NCI-H146 (cell line): ENCODE measurements at places on chromosomes 1 and 21.

GRCh38 chr1:5475572-5475971, 516.7 kb downstream of the NPHP4 start:
- DNase-seq, result no peak

- DNase-seq, result peak; percentile 93
Observed at GRCh38 chr1:63316984-63317816, 5.2 kb upstream of the FOXD3 start.

GRCh38 chr21:31886915-31887314, 14.1 kb downstream of the HUNK start:
- DNase-seq, result no peak

- no peak for DNase-seq
Observed at GRCh38 chr1:12542616-12543592, 75.1 kb downstream of the DHRS3 start.

GRCh38 chr1:57881639-57882038, 457.8 kb upstream of the DAB1 start:
- DNase-seq, result no peak

GRCh38 chr1:156772222-156772621, 4.9 kb downstream of the PRCC start:
- DNase-seq, result no peak

DNA sequence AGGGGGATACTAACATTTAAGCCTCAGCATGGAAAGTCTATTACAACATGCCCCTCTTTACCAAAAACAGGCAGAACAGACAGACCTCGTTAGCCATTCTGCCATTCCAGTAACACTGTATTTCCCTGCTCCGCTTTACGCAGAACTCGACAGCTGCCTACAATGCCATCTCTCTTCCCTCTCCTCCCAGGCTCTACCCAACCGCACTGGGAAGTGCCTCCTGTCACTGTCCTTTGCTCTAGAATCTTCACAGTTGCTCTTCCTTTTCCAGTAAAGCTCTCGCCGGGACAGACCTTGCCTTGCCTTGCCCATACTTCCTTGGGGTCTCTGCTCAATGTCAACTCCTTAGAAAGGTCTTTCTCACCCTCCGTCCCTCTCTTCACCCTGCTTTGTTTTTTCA, 22.8 kb downstream of the COA6 start:
- DNase-seq, result no peak

GRCh38 chr1:115877511-115877910, 36.6 kb upstream of the NHLH2 start:
- no peak for DNase-seq

DNA sequence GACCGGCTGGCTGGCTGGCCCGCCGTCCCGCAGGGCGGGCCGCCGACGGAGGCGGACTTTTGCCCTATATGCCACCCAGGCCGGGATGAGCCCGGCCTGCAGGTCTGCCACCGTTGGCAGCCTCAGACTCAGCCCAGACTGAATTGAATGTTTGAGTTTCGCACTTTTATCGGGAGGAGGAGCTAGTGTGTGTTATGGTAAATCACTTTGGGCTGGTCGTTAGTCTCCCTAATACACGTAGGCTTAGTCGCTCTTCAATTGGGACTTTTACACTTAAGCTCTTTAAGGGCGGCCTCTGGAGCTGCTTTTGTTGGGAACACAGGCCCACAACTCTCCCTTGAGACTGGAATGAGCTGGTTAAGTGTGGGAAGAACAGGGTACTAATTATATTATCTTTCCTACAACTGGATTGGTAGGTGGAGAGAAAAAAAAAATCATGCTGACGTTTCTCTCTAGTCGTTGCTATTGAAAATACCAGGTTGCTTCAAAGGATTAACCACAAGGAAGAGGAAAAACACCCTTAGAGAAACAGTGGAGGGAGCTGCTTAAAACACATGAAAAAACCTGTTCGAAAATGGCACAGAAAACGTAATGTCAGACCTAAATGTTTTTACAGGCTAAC, 1.4 kb upstream of the IRF2BP2 start:
- DNase-seq, result peak; percentile 86

DNA sequence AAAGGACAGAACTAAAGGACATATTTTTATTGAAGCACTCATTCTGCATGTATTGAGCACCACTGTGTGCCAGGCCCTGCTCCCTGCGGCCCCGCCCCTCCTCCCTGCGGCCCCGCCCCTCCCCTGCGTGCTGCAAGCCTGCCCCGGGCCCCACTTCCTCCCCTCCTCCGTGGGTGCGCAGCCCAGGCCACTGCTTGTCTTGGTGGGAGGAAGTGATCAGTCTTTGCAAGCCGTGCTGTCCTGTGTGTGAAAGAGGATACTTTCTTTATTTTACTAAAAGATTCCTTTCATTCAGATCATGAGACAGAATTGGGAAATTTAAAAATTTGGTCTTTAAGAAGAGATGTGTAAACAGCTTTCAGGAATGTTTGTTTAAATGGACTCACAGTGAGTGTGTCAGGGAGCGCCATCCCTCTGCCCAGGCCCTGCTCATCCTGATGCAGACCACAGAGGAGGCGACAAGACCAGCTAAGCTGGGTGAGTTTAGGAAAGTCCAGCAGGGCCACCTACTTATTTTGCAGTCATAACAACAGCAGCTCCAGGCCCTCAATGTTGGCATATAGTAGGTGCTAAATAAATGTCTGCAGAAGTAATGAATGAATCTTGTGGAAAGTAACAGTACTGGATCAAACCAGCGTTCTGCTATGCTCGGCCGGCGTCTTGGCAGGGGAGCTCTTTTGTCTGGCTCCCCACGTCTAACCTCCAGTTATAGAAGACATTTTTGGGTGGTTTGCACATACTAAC, 88.3 kb upstream of the SELENON start:
- no peak for DNase-seq

DNA sequence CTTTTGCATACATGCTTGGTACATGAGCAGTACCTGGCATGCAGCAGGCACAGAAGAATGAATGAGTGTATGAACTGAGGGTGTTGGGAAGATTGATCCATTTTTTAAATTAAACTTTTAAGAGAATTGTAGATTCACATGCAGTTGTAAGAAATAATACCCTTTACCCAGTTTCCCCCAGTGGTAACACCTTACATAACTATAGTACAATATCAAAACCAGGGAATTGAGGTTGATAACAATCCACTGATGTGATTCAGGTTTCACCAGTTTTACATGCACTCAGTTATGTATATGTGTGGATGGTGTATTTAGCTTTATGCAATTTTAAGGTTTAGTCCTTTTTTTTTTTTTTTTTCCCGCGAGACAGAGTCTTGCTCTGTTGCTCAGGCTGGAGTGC, 20.5 kb downstream of the TRABD2B start:
- DNase-seq, result no peak

- peak; percentile 35 for DNase-seq
Observed at GRCh38 chr1:245458761-245459174, 304.0 kb downstream of the KIF26B start.

- no peak for DNase-seq
Observed at GRCh38 chr1:61125263-61125662, 42.9 kb downstream of the NFIA start.

DNA sequence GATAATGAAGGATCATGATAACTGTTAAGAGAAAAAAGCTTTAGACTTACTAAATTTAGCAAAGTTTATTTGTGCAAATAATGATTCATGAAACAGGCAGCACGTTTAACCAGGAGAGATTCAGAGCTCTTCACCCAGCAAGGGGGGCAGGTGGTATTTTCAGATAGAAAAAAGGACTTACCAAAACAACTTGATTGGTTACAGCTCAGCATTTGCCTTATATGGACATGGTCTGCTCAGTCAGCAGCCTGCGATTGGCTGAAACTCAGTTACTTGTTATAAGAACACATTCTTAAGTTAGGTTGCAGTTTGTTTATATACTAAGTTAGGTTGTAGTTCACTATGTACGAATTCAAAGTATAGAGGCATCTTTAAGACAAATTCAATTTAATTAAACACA, 165.6 kb downstream of the DUSP10 start:
- no peak for DNase-seq

GRCh38 chr1:15139654-15140350, 13.7 kb upstream of the TMEM51 start:
- peak; percentile 58 for DNase-seq

GRCh38 chr1:18342744-18343143, 138.0 kb upstream of the KLHDC7A start:
- no peak for DNase-seq

DNA sequence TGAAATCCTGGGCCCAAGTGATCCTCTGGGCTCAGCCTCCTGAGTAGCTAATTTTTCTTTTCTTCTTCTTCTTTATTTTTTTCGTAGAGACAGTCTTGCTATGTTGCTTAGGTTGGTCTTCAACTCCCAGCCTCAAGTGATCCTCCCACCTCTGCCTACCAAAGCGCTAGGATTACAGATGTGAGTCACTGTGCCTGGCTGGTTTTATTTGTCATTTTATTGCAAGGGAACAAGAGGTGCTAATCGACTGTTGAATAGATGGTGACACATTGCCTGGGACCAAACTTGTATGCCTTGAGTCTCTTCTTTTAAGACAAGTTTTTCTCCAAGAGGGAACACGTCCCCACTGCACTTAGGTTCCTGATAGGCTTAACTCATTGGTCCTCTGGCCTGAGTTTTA, 20.0 kb upstream of the KLHDC8A start:
- no peak for DNase-seq

GRCh38 chr1:81760477-81761097, 40.1 kb upstream of the ADGRL2 start:
- DNase-seq, result peak; percentile 16

- DNase-seq, result no peak
Observed at GRCh38 chr1:173789841-173790240, 34.6 kb upstream of the DARS2 start.

DNA sequence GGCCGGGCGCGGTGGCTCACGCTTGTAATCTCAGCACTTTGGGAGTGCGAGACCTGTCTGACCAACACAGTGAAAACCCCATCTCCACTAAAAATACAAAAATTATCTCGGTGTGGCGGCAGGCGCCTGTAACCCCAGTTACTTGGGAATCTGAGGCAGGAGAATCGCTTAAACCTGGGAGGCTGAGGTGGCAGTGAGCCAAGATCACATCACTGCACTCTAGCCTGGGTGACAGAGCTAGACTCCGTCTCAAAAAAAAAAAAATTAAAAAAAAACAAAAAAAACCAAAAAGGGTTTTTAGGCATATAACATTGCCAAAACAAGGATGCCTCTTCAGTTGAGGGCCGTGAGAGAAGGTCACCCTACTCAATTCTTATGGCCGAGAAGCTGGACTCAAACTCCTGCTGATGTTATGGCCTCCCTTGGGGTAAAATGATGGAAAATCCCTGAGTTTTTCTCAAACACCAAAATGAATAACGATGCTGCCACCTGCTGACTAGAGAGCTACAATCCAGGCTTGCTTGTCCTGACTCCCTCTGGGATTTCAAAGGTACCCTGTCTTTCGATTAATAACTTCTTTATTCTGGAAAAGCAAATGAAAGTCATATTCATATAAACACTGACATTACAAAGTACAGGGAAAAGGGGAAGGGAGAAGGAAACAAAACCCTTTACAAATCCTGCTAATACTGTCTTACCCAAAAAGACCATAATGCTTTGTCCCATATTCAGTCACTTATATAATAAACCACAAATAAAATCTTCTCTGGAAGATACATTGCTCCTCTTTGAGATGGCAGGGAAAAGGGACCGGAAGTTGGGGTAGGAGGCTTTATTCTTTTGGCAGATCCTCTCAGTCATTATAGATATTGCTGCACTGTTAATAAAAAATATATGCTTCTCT, 10.7 kb downstream of the RAB42 start:
- peak; percentile 54 for DNase-seq

DNA sequence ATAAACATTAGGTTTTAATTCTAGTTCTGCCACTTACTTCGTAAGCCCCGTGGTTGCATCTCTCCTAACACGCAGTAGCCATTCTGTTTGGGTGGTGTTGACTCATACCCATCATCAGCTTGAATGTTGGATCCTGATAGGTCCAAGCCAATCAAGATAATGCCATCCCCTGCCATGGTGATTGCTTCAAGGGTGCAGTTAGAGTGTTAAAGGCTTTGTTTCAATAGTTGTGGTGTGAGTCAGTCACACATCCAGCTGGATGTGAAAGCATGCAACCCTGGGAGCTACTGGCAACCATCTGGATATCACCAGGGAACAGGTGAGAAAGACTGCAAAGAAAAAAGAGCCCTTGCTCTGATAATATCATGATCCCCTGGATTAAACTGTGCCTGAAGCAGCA, 69.1 kb downstream of the OMA1 start:
- DNase-seq, result no peak

DNA sequence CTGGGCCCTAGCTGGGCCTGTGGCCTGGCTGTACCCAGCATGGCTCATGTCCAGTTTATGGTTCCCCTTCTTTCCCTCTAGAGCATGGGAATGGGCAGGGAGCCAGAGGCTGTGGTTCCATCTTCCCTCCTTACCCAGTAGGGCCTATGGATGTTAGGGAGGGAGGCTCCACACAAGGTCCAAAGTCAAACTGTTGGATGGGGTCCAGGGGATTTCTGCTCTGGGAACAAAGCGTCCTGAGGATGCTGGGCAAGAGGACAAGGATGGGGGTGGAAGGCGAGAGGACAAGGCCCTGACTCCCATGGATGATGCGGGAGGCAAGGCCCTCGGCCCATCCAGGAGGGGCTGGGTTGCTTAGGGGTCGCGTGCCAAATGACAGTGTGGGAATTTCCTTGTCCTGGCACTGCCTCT, 17.3 kb downstream of the CSF1 start:
- DNase-seq, result no peak

GRCh38 chr1:116310180-116310579, 62.9 kb upstream of the ATP1A1 start:
- no peak for DNase-seq

DNA sequence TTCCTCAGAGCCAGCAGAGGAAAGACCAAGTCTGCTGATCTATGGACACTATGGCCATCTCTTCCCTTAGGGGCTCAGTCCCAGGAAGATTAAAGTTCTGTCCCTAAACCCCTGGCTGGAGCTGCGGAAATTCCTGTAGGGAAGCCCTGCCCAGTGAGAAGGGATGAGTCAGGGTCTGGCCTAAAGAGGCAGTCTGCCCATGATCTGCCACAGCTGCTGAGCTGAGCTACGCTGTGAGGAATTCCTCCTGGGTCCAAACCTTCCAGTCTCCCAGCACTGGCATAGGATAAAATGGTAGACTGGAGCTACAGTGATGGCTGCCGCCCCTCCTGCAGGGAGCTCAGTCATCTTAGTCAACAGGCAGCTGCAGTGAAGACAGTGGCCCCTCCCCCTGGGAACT, 213.7 kb downstream of the BRINP2 start:
- no peak for DNase-seq

DNA sequence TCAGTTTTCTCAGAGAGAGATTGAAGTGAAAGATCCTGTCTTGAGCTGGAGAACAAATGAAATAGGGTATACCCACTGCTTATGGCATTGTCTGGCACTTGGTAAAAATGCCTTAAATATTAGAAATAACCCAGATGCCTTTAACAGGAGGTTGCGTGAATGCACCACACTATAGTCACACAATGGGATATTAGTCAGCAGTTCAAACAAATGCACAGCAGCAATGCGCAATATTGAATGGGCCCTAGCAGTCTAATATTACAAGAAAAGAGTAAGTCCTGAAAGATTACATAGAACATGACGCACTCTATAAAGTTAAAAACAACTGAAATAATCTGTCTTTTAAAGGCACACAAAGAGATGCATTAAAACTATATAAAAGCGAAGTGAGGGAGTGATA, 161.1 kb downstream of the EDEM3 start:
- no peak for DNase-seq
